ENCODE measurements at places on chromosomes 3 and 15. TPM values are rescaled to one million over a fixed set of nuclear protein-coding genes. Genes with fewer than 3 reads are reported as not detected.

DNA sequence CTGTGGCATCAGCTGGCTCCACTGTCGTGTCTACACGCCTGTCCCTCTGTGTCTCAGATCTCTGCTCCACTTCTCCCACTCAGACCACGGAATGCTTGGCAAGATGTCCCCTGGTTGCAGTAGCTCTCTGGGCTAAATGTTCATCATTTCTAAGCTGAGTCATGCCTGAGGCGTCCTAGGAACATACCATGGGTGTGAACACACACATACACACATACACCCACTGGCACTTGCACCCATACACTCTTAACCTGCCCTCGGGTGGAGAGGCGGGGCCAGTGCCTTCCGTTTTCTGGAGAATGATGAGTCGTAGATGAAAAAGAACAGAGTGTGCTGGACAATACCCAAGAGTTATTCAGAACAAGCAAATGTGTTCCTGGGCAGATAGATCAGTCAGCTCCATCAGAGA is 72.4 kb downstream of the SENP2 start:
- DNase-seq: peak; percentile 90

DNA sequence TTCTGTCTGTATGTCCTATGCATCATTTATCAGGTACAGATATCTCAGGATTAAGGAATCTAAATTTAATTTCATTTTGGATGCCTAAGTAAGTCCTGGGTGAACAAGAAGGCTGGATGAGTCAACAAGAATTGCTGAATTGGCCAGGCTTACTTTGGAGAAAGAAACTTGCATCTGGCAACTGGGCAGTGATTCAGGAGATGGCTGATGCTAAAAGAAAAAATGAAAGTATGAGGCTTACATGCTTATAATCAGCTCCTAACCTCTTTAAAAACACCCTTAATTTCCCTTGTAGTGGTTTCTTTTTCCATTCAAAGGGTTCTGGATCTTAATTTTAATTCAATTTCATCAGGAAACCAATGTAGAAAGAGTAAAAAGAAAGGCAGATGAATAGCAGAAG is 228.8 kb upstream of the PEX5L start:
- no peak for DNase-seq

DNA sequence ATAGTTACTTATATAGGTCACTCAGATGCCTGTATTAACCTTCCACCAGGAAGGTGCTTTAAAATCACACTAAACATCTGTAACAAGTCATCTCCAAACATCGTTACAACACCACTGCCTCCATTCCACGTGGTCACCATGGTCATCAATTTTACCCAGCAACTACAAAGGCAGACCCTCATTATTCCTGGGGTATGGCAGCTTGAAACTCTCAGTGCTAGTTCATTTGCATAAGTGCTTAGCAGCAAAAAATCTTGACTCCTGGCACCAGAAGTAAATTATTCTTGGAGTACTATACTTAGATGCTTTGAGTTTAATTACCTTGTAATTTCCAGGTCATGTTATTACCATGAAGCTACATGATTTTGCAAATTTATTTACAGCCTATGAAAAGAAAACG is 250.6 kb downstream of the KBTBD8 start:
- no peak for DNase-seq

- no peak for DNase-seq
Measured at GRCh38 chr3:148955544-148956346, 35.6 kb upstream of the GYG1 start.

The FETUB gene
- 3.9 TPM for total RNA-seq

DNA sequence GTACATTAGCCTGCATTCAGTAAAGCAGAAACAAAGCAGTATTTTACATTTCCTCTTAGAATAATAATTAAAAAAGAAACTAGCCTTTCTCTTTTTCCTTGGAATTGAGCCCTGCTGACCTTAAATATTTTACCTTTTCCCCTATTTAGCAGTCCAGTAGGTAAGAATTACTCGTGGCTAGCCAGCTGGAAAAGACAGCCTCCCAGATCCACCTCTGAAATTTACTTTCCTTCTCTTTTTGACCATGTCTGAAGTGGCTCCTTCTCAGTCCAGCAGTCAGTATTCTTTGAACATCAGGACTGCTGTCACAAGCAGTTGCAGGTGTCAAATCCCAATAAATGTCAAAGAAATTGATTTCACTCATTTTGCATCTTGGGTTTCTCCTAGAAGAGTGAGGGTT is 311.5 kb upstream of the DCBLD2 start:
- no peak for DNase-seq
